GM03348 (cell line): ENCODE measurements at places on chromosomes 5 and 9.
A peak's percentile ranks its signal among the peaks of the same experiment; 100 is the strongest.

GRCh38 chr5:121704291-121704690, 147.4 kb upstream of the FTMT start:
- no peak for DNase-seq

DNA sequence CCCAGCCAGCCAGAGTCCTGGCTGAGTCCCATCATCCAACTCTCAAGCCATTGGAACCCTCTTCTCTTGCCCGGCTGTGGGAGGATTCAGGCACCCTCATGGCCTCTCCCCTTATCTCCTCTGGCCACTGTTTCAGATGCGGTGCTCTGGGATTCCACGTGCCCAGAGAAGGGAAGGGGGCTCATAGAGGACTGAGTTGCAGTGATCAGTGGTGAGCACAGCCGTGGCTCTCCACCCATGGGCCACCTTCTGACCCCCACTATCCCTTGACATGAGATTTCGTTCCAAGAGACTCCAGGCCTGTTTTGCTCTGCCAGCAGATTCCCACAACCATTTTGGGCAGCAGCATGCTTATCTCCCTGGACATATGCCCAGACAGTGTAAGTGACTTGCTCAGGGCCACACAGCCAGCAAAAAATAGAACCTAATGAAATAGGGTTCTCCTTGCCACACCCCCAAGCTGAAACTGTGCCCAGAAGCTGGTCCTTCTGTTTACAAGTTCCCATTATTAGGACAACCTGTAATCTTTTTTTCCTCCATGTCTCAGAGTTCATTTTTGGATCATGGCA, 2.7 kb downstream of the GPX3 start:
- DNase-seq = no peak

DNA sequence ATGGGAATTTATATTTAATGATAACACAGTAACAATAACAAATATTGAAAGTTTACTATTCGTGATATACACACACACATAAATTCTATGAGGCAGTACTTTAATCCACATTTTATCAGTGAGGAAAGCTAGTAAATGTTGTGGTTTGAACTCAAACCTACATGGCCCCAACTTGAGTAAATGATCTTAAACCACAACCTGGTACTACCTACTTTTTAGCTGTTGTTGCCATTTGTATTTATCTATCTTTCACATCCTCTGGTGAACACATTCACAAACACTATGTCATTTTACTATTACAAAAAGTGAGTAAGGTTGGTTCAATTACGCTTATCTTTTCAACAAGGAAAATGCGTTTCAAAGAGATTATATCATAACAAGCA, 186.1 kb downstream of the SMC2 start:
- no peak for DNase-seq

GRCh38 chr5:145847499-145848497, 12.7 kb upstream of the PRELID2 start:
- peak; percentile 64 for DNase-seq

DNA sequence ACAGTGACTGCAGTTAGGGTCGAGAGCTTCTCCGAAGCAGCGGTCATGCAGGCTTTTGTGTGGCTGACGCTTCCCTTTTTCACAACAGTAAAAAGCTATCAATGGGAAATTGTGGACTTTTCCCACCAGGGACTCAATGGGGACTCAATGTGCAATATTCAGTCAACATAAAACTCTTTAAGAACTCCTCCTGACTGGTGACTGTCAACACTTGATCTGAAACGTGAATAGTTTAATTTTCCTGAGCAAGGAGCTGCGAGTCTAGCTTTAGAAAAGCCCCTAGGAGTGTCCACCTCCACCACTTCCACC, 28.7 kb downstream of the EXOC3 start:
- DNase-seq = no peak

DNA sequence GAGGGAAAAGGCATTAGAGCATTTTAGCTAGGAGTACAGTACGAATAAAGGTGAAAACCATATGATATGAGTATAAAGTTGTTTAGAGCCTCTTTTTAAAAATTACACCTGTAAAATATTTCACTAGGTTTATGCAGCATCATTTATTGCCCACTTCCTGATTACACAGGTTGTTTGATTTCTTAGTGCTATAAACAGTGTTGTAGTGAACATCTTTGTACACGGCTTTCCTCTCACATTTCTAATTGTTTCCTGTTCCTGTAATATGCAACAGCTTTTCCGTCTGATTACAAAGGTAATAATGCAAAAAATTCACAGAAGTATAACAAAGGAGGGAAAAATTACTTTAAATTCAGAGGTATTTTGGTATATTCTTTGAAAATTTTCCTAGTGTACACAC, 13.0 kb downstream of the STOM start:
- DNase-seq = no peak

- no peak for DNase-seq
Observed at GRCh38 chr9:111603041-111603440, 3.6 kb upstream of the PTGR1 start.

- no peak for DNase-seq
Observed at GRCh38 chr9:27131731-27132130, 22.7 kb downstream of the TEK start.

GRCh38 chr9:23582836-23583235, 243.2 kb downstream of the ELAVL2 start:
- DNase-seq = no peak

DNA sequence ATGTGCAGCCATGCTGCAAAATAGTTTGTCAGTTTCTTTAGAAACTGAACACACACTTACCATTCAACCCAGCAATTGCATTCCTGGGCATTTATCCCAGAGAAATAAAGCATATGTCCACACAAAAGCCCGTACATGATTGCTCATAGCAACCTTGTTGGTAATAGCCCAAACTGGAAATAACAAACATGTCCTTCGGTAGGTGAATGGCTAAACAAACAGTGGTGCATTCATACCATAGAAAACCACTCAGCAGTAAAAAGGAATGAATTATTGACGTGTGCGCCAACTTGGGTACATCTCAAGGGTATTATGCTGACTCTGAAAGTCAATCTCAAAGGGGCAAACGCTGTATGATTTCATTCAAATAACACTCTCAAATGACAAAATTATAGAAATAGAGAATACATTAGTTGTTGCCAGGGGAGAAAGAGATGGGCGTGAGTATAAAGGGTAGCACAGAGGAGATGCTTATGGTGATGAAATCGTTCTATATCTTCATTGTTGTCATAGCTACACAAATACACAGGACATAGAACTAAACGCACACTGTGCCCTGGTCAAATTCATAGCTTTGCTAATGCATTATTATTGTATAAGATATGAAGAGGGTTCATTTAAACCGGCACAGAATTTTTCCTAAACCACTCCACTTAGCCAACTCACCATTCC, 58.2 kb downstream of the DRD1 start:
- DNase-seq = no peak

DNA sequence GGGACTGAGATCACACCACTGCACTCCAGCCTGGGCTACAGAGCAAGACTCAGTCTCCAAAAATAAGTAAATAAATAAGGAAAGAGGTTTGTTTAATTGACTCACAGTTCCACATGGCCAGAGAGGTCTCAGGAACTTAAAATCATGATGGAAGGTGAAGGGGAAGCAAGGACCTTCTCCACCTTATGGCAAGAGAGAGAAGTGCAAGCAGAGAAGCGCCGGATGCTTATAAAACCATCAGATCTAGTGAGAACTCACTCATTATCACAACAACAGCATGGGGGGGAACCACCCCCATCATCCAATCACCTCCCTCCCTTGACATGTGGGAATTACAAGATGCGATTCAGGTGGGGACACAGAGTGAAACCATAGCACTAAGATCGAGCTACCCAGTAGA, 22.8 kb upstream of the RGMB start:
- DNase-seq = no peak

DNA sequence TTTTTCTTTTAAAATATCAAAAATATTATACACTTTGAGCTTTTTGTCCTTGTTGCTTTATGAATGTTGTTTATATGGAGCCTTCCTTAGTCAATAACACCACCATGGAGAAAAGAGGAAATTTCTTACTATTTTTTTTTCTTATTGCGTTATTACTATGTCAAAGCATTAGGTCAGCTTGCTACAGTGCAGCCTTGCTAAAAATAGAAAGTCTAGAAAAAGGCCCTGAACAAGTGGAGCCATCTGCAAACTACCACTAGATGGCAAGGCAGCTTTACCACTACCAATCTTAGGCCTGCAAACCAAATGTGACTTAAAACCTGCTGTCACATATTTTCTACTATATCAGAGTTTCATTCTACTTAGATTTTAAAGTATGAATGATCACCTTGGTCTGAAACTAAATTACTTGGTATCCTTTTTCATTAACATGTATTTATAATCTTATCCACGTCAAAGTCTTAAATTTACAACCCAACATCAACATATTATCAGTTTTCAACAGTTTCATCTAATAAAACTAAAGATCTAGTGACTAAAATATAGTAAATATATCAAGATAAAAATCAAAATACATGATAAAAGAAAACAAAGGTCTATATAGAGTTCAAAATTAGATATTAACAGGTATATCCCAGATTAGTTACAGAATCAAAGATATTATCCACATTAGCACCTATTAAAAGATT, 113.1 kb upstream of the ACOT12 start:
- peak; percentile 83 for DNase-seq

- DNase-seq = peak; percentile 44
Observed at GRCh38 chr5:167899490-167900070, 391.9 kb upstream of the WWC1 start.

DNA sequence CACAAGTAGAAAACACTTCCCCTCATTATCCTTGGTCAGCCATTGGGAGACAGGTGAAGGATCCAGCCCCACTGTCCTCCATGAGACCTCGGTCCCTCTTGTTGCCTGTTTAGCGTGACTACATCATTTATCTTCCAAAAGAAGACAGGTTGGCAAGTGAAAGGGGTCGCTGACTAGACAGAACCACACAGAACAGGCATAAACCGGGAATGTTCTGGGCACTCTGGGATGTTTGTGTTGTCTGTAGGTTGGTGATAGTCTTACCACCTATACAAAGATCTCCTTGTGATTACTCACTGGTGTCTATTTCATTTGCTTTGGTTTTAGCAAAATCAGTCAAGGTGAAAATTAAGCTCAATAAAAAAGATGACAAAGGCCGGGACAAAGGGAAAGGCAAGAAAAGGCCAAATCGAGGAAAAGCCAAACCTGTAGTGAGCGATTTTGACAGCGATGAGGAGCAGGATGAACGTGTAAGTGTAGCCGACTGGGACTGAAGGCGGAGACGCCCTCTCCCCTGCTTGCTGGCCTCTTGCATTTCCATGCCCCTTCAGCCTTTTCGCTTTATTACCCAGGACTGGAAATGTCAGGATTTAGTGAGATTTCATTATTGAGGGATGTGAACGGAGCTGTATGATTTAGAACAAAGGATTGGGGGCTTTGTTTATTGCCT, 175.9 kb downstream of the SMARCA2 start:
- no peak for DNase-seq

- DNase-seq = no peak
Observed at GRCh38 chr9:110669433-110669832, 842 bp downstream of the MUSK start.

- peak; percentile 74 for DNase-seq
Observed at GRCh38 chr9:69674716-69675438, 2.7 kb upstream of the APBA1 start.

DNA sequence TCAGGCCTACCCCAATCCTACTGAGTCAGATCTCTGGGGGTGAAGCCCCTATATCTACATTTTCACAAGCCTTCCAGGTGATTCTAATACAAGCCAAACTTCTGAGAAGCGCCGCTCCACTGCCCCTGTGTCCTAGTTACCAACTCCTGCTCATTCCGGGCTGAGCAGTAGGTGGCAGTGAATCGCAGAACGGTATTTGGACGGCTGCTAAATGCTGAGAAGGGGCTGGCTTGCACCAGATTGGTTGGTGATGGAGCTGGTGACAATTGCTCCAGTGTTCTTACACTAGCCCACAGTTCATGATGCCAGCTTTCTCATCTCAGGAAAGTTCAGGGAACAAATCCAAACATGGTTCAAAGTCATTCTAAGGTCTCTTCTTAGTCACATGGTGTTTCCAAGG, 31.1 kb upstream of the FGF1 start:
- peak; percentile 76 for DNase-seq
